ENCODE measurements at places on chromosomes 7 and 10.
A peak's percentile ranks its signal among the peaks of the same experiment; 100 is the strongest.

DNA sequence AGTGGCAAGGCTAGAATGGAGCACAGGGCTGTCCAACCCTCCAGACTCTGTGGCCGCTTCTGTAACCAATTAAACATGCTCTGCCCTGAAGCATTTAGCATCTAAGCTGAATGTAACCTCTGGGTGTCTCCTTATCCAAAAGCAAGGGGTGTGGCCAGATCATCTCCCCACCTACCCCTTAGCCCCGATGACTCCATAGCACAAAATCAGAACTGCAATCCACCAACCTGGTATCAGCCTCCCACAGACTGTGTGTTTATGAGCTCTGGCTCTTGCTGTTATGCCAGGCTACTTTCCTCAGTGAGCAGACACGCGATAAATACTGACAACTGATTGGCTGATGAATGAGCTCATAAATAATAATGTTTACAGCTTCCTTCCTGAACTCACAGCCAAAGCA is 3.2 kb downstream of the FRMD4A start:
- H3K36me3 ChIP-seq, result no peaks in the 10 kb centered on the region
- H3K4me3 ChIP-seq, result no peak overlapping the region
- H3K27me3 ChIP-seq, result peaks cover 2% of the 10 kb centered on the region
- DNase-seq, result no peak
- H3K27ac ChIP-seq, result no peak overlapping the region

DNA sequence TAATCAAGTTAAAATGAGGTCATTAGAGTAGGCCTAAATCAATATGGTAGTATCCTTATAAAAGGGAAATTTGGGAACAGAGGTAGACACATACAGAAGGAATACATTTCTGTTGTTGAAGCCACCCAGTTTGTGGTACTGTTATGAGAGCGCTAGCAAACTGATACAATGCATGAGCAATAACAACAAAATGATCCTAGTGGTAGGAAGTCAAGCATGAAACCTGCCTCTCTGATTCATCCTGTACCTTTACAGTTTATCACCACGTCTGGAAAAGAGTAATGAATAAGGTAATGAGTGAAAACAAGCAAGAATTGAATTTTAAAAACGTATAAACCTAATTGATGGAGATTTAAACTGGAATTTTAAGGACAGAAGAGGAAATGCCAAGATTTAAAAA is 217.2 kb downstream of the PCLO start:
- H3K36me3 ChIP-seq, result no peaks in the 10 kb centered on the region
- no peaks in the 10 kb centered on the region for H3K27me3 ChIP-seq
- DNase-seq, result no peak
- H3K4me3 ChIP-seq, result no peak overlapping the region
- no peaks in the 10 kb centered on the region for H3K4me1 ChIP-seq

DNA sequence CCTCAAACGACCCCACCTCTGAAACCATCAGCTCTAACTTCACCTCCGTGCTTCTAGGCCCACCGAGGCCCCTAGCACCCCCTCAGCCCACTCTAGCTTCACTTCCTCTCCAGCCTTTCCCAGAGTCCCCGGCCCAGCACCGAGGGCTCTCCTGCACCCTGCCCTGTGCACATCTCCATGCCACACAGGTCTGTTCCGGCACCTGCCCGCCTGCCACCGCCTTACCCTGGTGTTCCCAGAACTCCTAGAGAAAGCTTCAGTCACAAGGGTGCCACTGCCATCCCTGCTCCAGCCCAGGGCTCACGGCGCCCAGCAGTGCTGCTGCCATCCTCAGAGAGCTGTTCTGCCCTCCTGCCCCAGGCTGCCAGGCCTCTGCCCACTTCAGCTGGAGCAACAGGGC is 61.3 kb upstream of the INSIG1 start:
- H3K4me3 ChIP-seq, result no peak overlapping the region
- DNase-seq, result no peak
- no peaks in the 10 kb centered on the region for H3K27me3 ChIP-seq
- H3K36me3 ChIP-seq, result no peaks in the 10 kb centered on the region
- peaks cover 5% of the 10 kb centered on the region for H3K4me1 ChIP-seq
- H3K27ac ChIP-seq, result no peak overlapping the region

DNA sequence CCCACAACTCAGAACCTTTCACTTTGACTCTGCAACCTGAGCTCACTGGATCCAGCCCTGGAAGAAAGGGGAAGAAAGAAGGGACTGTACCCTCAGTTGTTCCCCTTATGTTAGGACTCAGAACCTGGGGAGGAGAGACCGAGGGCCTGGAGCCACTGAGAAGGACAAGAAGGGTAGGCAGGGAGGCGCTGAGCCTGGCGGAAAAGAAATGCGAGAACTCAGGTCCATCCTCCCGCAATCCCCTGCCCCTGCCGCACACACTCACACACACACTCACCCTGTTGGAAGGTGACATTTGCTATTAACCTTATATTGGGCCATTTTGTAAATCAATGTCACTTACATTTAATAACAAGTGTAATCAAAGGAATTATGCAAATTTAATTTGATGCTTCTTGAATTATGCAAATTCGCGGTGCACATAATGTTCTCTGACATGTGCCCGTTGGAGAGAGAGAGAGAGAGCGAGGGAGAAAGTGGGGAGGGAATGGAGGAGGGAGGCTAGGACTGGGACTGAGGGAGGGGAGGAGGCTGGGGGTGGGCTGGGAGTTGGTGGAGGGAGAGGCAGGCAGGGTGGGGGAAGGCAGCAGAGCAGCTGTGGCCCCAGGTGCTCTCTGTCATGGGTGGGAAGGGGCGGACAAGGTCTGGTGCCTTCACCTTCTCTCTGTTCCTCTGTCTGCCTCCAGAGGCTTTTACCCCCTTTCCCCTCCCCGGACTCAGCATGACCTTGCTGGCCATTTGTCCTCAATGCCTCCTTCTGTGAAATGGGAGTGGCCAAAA is 99.6 kb upstream of the PAX2 start:
- H3K27me3 ChIP-seq, result peaks cover 40% of the 10 kb centered on the region
- no peak for DNase-seq
- H3K4me1 ChIP-seq, result no peaks in the 10 kb centered on the region
- no peak overlapping the region for H3K27ac ChIP-seq
- no peaks in the 10 kb centered on the region for H3K36me3 ChIP-seq
- no peak overlapping the region for H3K4me3 ChIP-seq

- H3K4me3 ChIP-seq, result no peak overlapping the region
- no peaks in the 10 kb centered on the region for H3K4me1 ChIP-seq
- no peak for DNase-seq
- H3K27ac ChIP-seq, result no peak overlapping the region
Observed at GRCh38 chr10:20954519-20954918, 57.4 kb upstream of the NEBL start.

GRCh38 chr10:93269281-93269680 is 195.6 kb downstream of the CYP26A1 start:
- H3K27me3 ChIP-seq, result no peaks in the 10 kb centered on the region
- no peak overlapping the region for H3K27ac ChIP-seq
- H3K4me1 ChIP-seq, result no peaks in the 10 kb centered on the region
- H3K36me3 ChIP-seq, result no peaks in the 10 kb centered on the region
- no peak for DNase-seq

- no peak for DNase-seq
- H3K27me3 ChIP-seq, result no peaks in the 10 kb centered on the region
- H3K4me1 ChIP-seq, result peaks cover 25% of the 10 kb centered on the region
Observed at GRCh38 chr7:17502213-17503060, 204.0 kb downstream of the AHR start.

GRCh38 chr7:39539816-39540215 is 26.4 kb upstream of the YAE1 start:
- no peak for DNase-seq
- H3K36me3 ChIP-seq, result no peaks in the 10 kb centered on the region
- H3K27ac ChIP-seq, result no peak overlapping the region
- no peaks in the 10 kb centered on the region for H3K4me1 ChIP-seq

DNA sequence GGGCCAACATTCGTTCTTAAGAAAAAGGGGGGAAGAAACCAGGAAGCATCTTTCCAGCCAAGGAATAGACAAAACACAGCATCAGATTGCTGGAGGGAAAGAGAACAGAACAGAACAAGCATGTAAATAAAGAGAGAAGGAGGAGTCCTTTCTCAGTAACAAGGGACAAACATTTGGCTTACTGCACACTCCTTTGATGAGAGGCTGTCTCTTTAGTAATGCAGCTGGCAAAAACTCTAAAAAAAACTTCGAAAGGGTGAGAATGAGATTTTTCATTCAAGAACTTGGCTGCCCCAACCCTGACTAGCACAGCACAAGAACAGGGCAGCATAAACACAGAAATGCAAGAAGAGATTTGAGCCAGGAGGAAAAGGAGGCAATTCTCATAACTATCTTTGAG is 38.9 kb upstream of the IL6 start:
- no peak overlapping the region for H3K4me3 ChIP-seq
- H3K27me3 ChIP-seq, result no peaks in the 10 kb centered on the region
- peaks cover 13% of the 10 kb centered on the region for H3K4me1 ChIP-seq
- H3K36me3 ChIP-seq, result no peaks in the 10 kb centered on the region
- DNase-seq, result peak; percentile 97

DNA sequence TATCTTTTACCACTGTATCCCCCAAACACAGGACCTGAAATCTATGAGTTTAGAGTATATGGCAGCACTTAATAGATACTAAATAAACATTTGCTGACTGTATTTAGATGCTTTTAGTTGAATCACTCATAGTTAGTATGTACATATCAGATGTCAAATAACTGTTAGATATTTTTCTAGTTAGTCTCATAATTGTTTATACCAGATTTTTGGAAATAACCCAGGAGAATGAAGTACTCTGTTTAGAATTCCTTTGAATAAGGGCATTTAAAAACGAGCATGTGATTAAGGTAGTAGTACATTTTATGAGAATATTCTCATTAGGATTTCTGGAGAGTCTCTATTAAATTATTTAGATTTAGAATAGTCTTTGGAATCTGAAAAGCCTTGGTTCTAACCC is 22.3 kb upstream of the ZEB1 start:
- no peak overlapping the region for H3K27ac ChIP-seq
- H3K36me3 ChIP-seq, result no peaks in the 10 kb centered on the region
- H3K4me1 ChIP-seq, result no peaks in the 10 kb centered on the region
- H3K27me3 ChIP-seq, result no peaks in the 10 kb centered on the region
- H3K4me3 ChIP-seq, result no peak overlapping the region
- DNase-seq, result no peak

DNA sequence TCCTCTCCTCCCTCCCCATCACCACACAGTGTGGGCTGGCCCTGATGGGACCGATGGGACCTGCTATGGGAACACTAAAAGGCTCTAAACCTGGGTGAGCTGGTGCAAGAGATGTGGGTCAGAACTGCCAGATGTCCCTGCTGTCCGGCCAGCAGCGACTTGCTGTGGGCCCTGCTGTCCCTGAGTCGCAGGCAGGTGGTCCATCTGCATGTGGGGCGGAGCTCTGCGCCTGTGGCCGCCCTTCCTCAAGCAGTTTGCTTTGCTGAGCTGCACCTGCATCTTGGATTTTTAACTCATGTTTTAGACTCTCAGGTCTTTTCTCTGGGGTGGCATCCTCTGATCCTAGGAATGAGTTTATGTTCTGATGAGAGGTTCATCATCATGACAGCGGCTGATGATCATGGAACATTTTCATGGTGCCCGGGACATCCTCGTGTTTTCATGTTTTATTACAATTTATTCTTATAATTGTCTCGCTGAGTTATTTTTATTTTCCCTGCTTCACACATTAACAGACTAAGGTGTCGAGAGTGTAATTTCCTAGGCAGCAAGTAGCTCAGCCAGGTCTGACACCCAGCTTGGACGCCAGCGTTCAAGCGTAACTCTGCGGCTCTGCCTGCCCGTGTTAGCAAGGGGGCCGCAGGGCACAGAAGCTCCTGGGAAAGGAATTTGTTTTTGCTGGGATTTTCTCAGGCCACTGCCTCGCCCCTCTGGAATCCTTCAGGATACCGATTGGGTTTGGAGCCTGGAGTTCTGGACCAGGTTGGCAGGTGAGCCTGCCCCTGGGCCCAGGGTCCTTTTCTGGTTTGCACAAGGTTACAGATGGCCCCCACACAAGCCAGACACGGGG is 615.2 kb upstream of the FOXK1 start:
- no peaks in the 10 kb centered on the region for H3K36me3 ChIP-seq
- no peak for DNase-seq
- H3K4me1 ChIP-seq, result no peaks in the 10 kb centered on the region
- no peak overlapping the region for H3K4me3 ChIP-seq
- no peak overlapping the region for H3K27ac ChIP-seq

- no peaks in the 10 kb centered on the region for H3K4me1 ChIP-seq
- H3K36me3 ChIP-seq, result no peaks in the 10 kb centered on the region
- H3K27ac ChIP-seq, result no peak overlapping the region
- DNase-seq, result peak; percentile 87
- H3K27me3 ChIP-seq, result no peaks in the 10 kb centered on the region
- no peak overlapping the region for H3K4me3 ChIP-seq
Observed at GRCh38 chr10:92965314-92965713, 95.3 kb upstream of the CYP26C1 start.

DNA sequence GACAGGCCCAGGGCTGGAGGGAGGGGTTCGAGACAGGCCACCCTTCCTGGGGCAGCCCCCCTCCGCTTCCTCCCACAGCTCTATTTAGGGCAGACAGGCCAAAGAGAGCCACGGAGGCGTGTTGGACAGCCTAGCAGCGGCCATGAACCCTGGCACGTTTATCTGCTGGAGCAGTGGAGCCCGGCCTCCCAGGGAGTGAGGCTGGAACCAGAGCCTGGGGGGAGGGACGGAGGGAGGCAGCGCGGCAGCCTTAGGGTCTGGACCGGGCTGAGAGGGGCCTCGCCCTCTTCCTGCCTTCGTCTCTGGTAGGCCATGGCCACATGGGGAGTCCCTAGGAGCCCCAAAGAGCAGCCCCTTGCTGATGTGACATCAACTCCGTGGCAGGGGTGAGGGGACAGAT is 17.1 kb downstream of the UNCX start:
- no peak overlapping the region for H3K4me3 ChIP-seq
- peaks cover 8% of the 10 kb centered on the region for H3K4me1 ChIP-seq
- peak; percentile 59 for DNase-seq
- H3K27ac ChIP-seq, result no peak overlapping the region
- H3K36me3 ChIP-seq, result no peaks in the 10 kb centered on the region

DNA sequence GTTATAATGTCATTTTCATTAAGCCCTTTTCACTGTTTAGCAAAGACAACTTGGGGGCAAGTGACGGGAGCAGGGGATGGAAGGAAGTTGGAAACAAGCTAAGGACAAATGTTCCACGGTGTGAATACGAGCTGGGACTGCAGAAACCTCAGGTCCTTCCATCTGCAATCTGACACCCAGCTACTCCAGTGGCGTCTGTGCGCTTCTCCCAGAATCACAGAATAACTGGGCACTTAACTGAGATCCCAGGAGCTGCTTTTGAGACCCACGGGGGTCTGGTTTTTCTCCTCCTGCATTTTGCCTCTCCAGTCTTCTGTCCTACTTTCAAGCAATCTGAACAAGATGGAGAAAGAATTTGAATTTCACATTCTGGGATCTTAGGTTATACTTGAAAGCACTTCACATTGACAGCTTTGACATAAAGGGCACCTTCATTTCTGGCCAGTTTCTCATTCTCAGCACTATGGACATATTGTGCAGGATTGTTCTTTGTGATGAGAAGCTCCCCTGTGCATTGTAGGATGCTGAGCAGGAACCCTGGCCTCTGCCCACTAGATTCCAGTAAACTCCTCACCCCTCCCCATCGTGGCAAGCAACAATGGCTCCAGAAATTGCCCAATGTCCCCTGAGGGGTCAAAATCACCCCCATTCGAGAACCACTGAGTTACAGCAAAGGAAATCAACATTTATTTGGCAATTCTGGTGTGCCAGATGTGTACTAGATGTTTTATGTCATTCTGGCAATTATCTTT is 194.1 kb downstream of the CACNB2 start:
- H3K36me3 ChIP-seq, result no peaks in the 10 kb centered on the region
- H3K4me3 ChIP-seq, result no peak overlapping the region
- peaks cover 3% of the 10 kb centered on the region for H3K4me1 ChIP-seq
- H3K27me3 ChIP-seq, result no peaks in the 10 kb centered on the region

All from lung (tissue), 17 donors.